Bronchial epithelial cell (primary cell): ENCODE measurements at places on chromosomes 6 and 20. TPM values are rescaled to one million over a fixed set of nuclear protein-coding genes. Genes with fewer than 3 reads are reported as not detected.

GRCh38 chr6:32444433-32444832, 4.7 kb downstream of the HLA-DRA start:
- no peak for DNase-seq

DNA sequence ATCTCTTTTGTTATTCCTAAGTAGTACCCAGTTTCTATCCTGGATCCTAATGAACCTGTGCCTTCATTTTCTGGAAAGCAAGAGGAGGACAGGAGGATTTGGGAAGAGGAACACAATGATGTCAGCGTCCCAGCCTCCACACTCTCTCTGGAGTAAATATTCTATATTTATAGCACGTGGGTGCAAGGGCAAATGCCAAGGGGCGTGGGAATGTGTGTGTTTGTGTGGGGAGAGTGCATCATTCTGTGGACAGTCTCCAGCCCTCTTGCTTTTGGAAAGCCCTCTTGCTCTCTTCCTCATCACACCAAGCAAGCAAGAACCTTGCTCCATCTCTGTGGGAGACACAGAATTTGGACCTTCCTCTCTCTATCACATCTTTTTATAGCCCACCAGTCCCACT, 103.2 kb upstream of the EMILIN3 start:
- no peak for DNase-seq

- no peak for DNase-seq
Observed at GRCh38 chr6:45619211-45619760, 241.6 kb upstream of the SUPT3H start.

RNF217 gene
- 14.2 and 16.3 TPM in 2 replicates for total RNA-seq

DNA sequence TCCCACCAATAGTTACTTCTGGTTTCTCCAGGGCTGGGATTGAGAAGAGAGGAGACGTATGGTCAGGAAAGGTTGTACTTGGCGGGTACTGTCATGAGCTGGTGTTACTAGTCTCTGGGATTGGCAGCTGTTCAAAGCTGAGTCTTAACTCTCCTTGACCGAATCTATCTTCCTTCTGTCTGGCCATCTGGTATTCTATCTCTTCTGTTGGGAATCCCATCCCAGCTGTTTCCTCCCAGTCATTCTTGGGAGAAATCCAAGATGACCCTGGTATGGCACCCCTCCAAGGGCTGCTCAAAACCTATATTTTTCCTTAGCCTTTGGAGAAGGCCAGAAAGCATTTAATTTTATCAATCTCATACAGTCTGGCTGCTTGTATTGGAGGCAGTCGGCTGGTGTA, 287.0 kb upstream of the CHD6 start:
- no peak for DNase-seq

GRCh38 chr20:4919047-4919704, 82.1 kb downstream of the SLC23A2 start:
- DNase-seq: no peak

FAM50B gene
- 6.0 and 10.3 TPM in 2 replicates for total RNA-seq

- peak; percentile 21 for DNase-seq
Observed at GRCh38 chr6:108074057-108074358, 533 bp downstream of the OSTM1 start.

GRCh38 chr6:21808045-21808470, 214.5 kb downstream of the SOX4 start:
- peak; percentile 43 for DNase-seq
